ENCODE measurements at places on chromosomes 16 and 17. TPM values are rescaled to one million over a fixed set of nuclear protein-coding genes. Genes with fewer than 3 reads are reported as not detected.

ZNF668 gene
- total RNA-seq = 12.3 TPM

SLC13A2 gene
- total RNA-seq = not detected

ALDH3A1 gene
- 2.6 TPM for total RNA-seq

ACSM2A gene
- not detected for total RNA-seq

TMEM235 gene
- not detected for total RNA-seq

IGSF6 gene
- not detected for total RNA-seq

Data from smooth muscle cell of the coronary artery (primary cell).